ENCODE measurements at places on chromosomes 12 and 14. TPM values are rescaled to one million over a fixed set of nuclear protein-coding genes. Genes with fewer than 3 reads are reported as not detected.
A peak's percentile ranks its signal among the peaks of the same experiment; 100 is the strongest.

GRCh38 chr12:53221203-53222080, 10.6 kb downstream of the RARG start:
- peak; percentile 84 for DNase-seq

GRCh38 chr12:45234139-45234865, 18.4 kb downstream of the ANO6 start:
- DNase-seq = no peak

DNA sequence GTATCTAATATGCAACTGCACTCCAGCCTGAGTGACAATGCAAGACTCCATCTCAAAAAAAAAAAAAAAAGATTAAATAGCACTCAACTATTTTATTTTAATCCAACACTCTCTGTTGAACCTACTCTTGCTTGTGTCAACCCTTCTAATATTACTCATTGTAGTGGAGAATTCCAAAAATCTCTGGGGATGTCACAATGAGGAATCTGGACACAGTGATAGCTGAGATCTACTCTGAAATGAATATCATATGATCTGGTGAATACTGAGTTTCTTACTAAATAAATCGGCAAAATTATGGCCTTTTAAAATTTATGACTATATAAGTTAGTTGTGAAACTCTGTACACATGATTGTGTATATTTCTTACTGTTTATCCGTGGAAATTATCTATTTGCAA, 418.2 kb downstream of the BCAT1 start:
- DNase-seq = no peak

DNA sequence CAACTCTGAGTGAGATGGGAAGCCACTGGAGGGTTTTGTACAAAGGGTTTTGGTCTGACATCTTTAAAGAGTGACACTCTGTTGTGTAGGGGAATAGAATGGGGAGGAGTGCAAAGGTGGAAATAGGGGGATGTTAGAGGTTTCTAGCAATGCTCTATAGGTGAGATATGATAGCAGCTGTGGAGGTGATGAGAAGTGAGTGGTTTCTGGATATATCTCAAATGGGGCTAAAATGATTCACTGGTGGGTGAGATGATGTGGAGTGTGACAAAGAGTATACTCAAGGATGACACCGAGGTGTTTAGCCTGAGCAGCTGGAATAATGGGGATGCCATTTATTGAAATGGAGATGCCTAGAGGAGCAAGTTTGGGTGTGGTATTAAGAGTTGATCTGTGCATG, 426.4 kb downstream of the PCNX1 start:
- no peak for DNase-seq

- DNase-seq = no peak
These were observed 13.8 kb downstream of the MGST1 start for GRCh38 chr12:16361142-16361783.

DNA sequence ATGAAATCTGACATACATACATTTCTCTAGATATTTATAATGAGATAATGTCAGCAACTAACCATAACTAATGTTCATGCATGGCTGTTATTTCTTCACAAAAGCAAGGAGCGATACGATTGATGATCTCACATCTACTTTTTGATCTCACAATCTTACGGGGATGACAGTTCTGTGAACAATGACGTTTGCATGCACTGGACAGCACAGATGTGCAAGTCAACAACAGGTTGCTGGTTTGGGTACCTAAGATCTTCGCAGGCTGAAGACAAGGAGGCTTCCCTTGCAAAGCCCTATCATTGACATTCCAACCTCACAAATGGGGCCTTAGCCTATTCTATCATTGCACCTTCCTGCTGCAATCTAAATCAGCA, 53.6 kb downstream of the C12orf42 start:
- DNase-seq = no peak

GRCh38 chr12:84542289-84542688, 370.3 kb downstream of the SLC6A15 start:
- no peak for DNase-seq

DNA sequence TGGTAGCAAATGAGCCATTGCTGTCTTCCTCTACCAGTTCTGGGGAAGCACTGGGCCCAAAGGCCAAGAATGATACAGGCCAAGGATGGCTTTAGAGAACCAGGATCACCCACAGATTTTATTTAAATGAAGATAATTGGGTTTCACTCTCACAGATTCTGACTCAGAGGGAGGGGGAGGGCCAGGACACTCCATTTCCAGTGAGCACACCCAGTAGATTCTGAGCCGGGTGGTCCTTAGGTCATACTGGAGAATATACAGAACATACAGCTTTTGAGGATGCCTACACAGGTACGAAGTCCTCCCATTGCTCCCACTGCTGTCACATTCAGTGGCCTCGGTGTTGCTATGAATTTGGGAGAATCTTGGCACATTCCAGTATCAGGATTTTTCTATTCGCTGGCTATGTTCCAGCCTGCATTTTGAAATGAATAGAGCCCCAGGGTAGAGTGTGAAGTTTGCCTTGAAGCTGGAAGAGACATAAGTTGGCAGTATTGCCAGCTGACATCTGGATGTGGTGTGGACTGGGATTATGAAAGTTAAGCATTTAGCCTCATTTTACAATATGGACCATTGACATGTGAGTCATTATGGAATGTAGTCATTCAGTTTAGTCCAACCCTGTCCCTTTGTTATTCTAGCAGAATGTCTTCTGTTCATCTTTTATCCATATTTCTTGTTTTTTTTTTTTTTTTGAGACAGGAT, 45.8 kb upstream of the POC1B start:
- DNase-seq = no peak

Gene ETFBKMT
- 4.0 TPM for total RNA-seq

Gene KRT85
- not detected for total RNA-seq

Gene ZDHHC22
- total RNA-seq = not detected

Gene GALNT6
- 24.0 TPM for total RNA-seq

Gene NRXN3
- 9.0 TPM for total RNA-seq
